Stimulated activated CD4-positive, alpha-beta T cell treated with anti-CD3 and anti-CD28 coated beads, Interleukin-1b, Interleukin-23, amount 100 ng/mL, for 1 hour (primary cell): ENCODE measurements at places on chromosomes 11 and 22.

- no peak for DNase-seq
Observed at GRCh38 chr11:28274216-28274615, 166.0 kb downstream of the METTL15 start.

DNA sequence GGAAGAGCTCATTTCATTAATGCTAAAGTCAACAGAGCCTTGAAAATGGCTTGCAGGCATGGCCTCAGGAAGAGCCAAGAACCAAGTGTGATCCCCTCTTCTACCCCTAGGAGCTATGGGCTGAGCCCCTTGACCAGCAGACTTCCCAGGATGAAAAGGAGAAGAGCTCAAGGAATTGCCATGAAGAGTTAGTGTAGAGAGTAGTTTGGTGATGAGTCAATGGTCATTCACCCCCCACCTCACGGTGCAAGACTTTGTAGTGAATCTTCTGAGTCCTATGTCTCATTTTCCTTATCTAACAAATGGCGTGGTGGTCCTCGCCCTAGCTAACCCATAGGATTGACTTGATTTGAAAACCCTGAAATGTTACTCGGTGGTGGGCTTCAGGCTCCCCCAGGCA, 422.4 kb upstream of the CADM1 start:
- no peak for DNase-seq

DNA sequence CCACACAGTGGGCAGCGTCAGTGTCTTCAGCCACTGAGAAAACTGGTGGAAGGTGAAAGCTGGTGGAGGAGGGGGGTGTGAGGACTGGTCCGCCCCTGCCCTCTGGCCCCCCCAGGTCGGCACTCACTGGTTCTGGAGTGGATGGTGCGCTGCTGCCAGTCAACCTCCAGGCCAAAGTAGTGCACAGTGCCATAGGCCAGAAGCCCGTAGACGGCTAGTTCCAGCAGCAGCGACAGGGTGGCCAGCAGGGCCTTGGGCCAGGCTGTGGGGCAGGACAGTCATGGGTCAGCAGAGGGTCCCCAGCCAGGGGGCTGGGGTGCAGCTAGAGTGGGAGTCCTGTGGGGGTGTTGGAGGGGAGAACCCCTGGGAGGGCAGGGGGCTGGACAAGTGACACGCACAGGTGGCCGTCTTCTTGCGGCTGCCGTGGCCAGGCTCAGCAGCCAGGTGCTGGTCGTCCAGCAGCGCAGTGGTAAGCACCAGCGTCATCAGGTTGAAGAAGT, 2.2 kb downstream of the LMF2 start:
- no peak for DNase-seq

DNA sequence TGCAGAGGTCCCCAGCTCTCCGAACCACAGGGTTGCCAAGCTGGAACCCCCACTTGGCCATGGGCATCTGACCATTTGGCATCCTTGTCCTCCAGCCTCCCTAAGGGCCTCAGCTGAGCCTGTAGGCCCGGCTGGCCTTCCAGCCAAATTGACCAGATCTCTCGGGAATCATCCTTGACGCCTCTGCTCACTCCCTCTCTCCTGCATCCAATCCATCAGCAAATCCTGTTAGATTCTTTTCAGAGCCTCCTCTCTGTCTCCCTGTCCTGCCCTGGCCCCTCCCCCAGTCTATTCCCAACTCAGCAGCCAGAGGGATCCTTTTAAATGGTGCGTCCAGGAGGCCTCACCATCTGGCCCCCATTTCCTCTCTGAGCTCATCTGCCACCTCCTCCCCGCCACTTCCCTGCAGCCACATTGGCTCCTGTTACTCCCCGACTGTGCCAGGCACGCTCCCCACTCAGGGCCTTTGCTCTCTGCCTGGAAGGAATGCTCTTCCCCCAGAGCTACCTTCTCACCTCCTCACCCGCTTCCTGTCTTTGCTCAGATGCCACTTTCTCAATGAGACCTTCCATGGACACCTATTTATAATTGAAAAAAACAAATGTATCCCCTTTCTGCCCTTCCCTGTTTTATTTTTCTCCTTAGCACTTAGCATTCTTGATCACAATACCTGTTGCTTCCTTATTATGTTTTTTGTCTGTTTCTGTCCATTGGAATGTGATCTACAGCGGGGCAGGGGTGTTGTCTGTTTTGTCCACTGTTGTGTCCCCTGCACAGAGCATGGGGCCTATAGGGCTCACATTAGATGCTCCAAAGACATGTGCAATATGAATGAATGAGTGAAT, 78.1 kb downstream of the NFAM1 start:
- no peak for DNase-seq

GRCh38 chr11:133497477-133498140, 34.7 kb downstream of the OPCML start:
- no peak for DNase-seq

GRCh38 chr22:39806109-39806508, 87.5 kb downstream of the ENTHD1 start:
- no peak for DNase-seq

GRCh38 chr11:44033411-44033850, 14.3 kb upstream of the ACCSL start:
- no peak for DNase-seq

DNA sequence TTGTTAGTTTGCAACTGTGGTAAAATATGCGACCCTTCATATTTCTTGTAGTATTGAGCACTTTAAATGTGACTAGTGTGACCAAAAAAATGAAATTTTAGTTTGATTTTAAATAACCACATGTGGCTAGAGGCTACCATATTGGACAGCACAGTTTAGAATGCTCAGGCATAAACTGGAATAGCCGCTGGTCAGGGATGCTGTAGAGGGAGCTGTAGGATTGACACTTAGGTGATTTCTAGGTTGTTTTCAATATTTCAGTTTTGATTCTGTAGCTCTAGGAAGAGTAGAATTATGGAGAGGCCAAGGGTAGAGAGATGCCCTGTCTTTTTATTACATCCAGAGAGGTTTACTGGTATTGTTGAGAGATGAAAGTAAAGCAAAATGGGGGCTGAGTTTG, 10.8 kb upstream of the VSIG10L2 start:
- DNase-seq, result no peak

- DNase-seq, result no peak
Observed at GRCh38 chr11:48074425-48075181, 94.2 kb downstream of the PTPRJ start.

DNA sequence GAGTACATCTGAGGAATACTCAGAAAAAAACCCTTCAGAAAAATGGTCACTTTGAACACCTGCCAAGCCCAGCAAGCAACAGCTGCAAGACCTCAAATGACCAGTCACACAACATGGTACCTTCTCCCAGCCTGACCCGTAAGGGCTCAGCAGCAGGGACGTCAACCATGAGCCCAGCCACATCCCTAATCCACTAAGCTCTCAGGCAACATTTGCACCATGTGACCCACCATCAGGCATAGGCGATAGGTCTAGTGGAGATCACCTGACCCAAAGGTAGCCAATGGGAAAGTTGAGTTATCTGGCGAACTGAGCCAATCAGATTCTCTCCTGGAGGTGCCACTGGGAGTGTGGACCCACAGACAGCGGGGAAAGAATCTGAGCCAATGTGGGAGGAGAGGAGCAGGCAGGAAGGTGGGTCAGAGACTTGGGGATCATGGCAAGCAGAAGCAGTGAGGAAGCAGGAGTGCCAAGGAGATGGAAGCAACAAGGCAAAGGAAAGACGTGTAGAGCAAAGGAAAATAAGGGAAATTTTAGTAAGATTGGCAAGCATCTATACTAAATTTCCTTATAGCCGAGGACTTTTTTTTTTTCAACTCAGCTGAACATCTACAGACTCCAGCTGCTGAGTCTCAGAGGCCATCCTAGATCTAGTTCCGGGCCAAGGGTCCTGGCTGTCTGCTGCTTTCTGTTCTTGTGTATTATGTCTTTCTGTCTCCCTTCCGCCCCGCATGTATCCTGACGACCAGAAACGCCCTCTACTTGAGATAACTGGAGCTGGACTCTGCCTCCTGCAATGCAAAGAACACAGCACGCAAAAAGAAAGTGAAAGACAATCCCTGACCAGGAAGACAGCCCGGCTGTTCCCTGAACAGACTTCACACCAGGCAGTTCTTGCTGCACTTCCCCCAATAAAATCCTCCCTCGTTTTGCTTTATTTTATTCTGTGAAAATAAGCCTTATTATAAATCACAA, 11.0 kb upstream of the PLAAT2 start:
- no peak for DNase-seq

DNA sequence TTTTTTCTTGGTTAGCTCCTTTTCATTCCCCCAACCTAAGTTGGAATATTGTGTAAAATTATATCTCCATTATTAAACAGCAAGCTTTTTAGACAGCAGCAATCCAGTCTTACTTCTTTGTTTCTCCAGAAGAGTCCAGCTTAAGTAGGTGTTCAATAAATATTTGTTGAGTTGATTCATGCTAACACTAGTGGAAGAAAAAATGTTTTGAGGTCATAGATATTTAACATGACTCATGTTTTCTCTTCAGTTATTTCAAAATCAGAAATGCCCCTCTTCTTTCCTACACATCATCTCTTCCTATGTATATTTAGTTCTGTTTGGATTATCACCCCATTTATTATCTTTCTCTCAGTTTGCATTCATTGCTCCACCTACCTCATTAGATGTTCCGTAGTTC, 20.3 kb downstream of the CCDC83 start:
- DNase-seq, result no peak

GRCh38 chr22:47623763-47624148, 861.3 kb downstream of the TBC1D22A start:
- no peak for DNase-seq

DNA sequence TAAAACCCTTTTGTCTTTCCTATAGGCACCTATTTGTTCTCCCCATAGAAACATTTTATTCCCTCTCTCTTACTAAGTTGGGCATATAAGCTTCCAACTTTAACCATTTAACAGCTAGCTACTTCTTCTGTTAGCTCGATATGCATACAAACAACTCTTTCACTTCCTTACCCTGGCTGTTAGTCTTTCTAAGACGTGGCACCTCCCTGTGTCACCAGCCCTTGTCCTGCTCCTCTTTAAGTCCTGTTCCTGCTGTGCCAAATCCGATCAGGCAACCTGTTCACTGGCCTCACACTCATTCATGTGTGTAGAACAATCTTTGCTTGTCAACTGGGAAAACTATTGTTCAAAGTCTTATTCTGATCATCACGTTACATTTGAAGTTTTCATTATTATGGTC, 1376.1 kb upstream of the TENM4 start:
- no peak for DNase-seq

- no peak for DNase-seq
Observed at GRCh38 chr11:68978931-68979594, 1.7 kb downstream of the MRGPRD start.

DNA sequence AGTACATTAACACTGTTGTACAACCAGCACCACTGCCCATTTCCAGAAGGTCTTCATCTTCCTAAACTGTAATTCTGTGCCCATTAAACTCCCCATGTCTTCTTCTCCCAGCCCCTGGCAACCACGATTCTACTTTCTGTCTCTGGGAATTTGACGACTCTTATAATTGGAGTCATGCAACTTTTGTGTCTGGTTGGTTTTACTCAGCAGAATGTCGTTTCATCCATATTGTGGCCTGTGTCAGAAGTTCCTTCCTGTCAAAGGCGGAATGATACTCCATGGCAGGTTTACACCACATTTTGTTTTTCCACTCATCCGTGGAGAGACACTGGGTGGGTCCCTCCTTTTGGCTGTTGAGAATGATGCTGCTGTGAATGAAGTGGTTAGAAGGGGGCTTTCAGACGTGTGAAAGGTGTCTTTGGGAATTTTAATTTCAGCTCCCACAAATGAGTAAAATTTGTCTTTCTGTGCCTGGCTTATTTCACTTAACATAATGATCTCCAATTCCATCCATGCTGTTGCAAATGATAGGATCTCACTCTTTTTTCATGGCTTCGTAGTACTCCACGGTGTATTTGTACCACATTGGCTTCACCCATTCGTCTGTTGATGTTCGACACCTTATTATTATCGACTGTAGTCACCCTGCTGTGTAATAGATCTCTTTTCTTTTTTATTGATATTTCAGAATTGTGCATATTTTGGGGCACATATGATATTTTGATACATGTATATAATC, 86.1 kb upstream of the SEPTIN5 start:
- DNase-seq, result no peak

- DNase-seq, result no peak
Observed at GRCh38 chr11:105923252-105923651, 98.8 kb downstream of the MSANTD4 start.

- no peak for DNase-seq
Observed at GRCh38 chr11:26974069-26974783, 19.7 kb upstream of the FIBIN start.

- no peak for DNase-seq
Observed at GRCh38 chr22:50176850-50177536, 6.5 kb downstream of the PANX2 start.

DNA sequence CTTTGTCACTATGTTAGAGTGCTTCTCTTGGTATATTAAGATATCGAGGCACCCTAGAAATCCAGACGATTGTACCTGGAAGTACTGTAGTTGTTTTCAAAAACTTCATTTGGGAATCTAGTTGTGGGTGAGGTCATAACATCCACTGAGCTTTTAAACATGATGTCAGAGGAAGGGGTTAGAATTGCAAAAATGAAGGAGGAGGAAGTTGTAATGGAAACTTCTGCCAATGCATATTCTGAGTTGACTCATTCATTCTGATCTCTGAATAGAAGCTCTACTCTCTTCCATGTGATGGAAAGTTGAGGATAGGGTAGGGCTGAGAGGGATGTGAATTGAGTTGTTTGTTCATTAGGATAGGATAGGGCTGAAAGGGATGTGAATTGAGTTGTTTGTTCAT, 7.7 kb downstream of the CD44 start:
- no peak for DNase-seq

DNA sequence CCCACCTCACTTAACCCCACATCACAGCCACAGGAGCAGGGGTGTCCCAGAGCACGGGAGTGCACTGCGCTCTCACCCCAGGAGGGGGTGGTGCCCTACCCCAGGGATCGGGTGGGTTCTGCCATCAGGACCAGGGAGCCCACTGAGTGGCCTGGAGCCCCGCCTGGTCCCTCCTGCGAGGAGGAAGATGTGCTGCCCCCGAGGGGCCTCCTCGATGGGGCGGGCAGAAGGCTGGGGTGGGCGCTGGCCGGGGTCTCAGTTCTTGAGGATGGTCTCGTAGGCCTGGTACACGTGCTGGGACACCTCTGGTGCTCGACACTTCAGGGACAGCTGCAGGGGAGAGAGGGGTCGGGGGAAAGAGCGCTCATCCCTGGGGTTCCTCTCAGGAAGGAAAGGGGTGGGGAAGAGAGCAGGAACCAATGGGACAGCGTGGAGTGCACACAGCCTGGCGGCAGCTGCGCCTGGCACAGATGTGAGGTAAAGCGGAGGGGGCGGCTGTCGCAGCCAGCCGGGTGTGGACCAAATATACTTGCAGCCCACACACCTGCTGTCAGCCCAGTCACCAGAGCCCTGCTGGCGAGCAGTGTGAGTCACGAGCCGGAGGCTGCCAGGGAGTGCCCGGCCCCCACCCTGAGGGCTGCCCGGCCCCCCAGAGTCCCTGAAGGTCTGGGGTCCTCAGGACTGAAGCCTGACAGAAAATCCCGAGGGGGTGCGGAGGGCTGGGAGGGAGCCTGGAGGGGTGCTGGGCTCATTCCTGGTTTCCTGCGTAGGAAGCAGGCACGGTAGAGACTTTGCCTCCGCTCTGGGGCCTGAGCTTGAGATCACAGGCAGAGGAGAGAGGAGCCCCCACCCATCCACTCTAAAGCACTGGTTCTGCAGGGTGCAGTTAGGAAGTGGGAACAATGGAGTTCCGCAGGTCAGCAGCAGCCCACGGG, 13.3 kb upstream of the RASL10A start:
- DNase-seq, result no peak

- DNase-seq, result no peak
Observed at GRCh38 chr11:120613264-120614226, 102.0 kb downstream of the GRIK4 start.
